Stimulated activated CD4-positive, alpha-beta T cell treated with anti-CD3 and anti-CD28 coated beads, TNF-alpha, amount 100 ng/mL, for 1 hour (primary cell): ENCODE measurements at places on chromosomes 3 and 15.

DNA sequence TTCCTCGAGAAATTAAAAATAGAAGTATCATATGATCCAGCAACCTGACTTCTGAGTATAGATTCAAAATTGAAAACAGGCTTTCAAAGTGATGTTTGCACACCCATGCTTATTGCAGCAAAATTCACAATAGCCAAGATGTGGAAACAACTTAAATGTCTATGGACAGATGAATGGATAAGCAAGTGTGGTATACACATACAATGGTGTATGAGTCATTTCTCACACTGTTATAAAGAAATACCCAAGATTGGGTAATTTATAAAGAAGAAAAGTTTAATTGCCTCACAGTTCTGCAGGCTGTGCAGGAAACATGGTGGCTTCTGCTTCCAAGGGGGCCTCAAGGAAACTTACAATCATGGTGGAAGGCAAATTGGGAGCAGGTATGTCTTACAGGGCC lies 100.8 kb downstream of the KLF13 start:
- DNase-seq = no peak

GRCh38 chr15:33451385-33451784 lies 140.6 kb downstream of the RYR3 start:
- no peak for DNase-seq

DNA sequence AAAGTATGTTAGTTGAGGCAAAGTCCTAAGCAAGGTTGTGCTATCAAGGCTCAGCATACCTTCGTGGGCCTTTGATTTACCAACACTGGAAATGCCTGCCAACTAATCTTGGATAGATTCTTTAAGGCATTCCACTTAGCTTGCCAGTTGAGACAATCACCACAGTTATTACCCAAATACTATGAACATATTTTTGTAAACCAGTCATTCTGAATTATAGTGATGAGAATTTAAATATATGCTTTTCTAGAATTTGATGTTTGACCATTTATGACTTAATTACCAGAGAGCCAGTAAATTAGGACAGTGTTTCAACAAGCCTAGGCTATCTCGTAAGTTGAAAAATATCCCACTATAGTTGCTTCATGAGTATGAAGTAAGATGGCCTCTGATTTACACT lies 15.5 kb downstream of the TRIM59 start:
- DNase-seq = no peak

DNA sequence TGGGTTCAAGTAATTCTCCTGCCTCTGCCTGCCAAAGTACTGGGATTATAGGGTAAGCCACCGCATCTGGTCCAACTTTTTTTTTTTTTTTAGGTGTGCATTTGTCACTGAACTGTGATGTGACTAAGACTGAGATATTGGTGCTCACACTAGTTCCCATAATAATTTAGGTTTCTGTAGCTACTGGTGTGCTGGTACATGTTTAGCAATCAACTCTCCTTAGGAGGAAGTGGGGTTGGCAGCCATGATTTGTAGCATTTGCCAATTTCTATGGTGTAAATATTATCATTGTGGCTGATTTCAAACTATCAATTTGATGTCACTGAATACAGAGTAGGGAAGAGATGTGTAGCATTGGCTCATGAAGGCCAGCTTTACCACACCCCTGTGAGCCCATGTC lies 372.7 kb downstream of the EDEM1 start:
- DNase-seq = no peak

GRCh38 chr3:4533489-4534443 lies 40.6 kb downstream of the ITPR1 start:
- DNase-seq = no peak

DNA sequence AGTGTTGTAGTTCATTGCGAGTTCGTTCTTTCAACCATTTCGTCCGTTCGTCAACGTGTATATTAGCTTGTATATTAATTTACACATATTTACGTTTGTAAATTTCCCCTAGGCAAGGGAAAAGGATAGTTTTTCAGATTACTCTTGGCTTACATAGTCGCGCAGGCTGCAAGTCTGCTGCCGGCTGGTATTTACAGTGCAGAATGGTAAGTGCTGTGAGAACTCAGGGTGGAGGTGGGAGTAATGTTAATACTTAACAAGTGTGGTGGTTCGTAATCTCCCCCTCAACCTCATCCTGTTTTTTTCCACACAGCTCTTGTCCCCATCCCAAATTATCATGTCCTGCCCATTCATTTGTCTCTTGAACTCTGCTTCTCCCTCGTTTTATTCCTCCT lies 766 bp downstream of the FAM98B start:
- DNase-seq = no peak

GRCh38 chr15:31111091-31111647 lies 9.6 kb upstream of the TRPM1 start:
- no peak for DNase-seq

DNA sequence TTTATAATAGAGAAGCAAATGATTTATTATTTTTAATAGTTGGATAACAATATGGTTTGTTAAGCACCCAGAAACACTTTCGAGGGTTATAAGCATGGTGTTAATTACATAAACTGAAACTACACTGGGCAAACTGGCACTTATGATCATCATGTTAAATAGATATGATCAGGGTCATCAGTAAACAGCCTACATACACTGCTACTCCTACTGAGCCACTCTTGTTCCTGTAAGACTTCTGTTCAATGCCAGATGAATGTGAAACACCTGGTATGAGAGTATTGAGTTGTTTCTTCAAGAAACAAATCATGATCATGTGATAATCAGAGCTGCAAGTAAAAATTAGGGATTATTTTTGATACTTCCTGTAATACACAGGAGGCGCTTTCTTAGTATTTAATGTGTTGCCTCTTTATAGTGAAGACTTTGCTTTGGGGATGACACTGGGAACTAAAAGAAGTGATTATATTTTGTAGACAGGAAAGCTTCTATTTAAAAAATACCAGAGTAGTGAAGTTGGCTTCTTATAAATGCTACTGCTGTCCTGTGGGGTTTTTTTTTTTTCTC lies 32.3 kb upstream of the UTS2B start:
- no peak for DNase-seq

GRCh38 chr3:8540456-8540855 lies 38.8 kb downstream of the LMCD1 start:
- no peak for DNase-seq

DNA sequence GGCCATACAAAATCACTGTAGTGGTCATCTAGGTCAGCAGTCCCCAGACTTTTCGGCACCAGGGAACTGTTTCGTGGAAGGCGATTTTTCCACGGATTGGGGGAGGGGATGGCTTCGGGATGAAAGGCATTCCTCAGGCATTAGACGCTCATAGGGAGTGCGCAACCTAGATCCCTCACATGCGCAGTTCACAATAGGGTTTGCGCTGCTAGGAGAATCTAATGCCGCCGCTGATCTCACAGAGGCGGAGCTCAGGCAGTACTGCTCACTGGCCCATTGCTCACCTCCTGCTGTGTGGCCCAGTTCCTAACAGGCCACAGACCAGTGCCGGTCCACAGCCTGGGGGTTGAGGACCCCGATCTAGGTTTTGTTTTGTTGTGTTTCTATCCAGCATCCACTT lies 200.1 kb downstream of the SLC9A9 start:
- DNase-seq = no peak

DNA sequence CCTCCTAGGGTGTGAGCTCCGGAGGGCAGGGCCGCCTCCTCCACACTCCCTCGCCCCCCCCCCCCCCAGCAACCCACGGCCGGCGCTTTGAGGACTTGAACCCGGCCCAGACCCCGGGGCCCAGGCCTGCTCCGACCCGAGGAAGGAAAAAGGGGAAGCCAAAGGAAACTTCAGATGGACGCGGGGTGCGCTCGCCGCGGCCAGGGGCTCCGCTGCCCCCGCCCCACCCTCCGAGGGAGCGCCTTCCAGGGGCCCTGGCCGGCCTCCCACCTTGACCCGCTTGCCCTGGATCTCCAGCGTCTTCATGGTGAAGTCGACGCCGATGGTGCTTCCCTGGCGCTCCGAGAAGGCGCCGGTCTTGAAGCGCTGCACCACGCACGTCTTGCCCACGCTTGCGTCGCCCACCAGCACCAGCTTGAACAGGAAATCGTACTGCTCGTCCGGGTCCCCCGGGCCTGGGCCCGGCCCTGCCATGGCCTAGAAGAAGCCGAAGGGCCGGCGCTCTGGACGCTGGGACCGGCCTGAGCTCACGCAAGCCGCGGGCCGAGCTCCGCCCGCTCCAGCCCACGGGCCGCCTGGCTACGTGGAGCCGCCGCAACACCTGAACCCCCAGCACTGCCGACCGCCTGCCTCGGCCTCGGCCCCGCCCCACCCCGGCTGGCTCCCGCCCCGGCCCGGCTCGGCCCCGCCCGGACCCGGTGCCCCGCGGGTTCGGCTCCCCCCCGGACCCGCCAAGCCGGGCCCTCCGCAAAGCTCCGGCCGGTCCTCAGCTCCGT lies 400 bp downstream of the RAB43 start:
- no peak for DNase-seq

DNA sequence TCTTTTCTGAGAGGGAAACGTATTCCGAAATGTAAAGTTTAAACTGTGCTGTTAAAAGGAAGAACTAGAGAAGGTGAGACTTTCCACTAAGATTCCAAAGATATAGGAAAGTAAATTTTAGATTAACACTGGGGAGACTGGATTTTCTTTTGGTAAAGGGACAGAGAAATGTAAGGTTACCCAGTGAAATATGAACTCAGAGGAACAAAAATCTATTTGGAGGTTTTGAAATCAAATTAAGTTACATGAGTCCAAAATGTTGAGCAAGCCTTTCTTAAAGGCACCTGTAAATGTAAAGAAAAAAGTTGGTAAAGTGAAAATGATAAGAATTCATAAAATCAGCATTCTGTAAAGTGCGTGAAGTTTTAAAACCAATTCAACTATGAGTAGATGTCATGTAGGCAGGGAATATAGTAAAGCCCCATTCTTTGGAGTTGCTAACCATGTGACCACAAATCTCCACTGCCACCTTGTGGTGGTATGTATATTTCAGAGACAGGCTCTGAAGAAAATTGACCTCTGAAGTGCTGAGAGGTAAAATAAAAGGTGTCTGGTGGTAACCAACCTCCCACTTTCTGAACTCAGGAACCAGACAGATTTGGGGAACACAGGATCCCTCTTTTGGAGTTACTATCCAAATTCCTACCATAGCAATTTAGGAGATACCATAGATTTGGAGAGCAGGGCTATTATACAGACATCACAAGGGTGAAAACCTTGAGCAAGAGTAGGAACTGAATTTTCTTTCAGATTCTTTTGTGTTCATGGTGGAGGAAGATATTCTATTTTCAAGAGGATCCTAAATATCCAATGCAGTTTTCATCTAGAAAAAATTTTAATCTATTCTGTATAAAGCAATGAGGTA lies 215.3 kb downstream of the ROBO2 start:
- no peak for DNase-seq

DNA sequence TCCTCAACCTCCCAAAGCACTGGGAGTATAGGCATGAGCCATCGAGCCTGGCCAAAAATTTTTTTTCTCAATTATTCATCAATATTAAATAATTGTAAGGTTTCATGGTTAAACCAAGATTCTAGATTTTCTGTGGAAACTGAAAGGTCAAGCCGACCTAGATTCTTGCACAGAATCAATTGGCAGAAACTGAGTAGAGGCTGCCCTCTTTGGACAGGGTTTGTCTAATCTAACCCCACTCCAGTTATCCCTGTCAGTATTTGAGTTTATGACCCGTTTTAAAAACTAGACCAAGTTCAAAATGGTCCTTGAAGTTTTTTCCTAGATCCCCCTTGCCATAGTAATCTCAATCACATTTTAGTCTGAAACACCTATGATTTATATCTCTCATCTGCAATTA lies 8.6 kb upstream of the ADAM10 start:
- no peak for DNase-seq

GRCh38 chr3:186971578-186971977 lies 41.3 kb downstream of the ST6GAL1 start:
- no peak for DNase-seq

DNA sequence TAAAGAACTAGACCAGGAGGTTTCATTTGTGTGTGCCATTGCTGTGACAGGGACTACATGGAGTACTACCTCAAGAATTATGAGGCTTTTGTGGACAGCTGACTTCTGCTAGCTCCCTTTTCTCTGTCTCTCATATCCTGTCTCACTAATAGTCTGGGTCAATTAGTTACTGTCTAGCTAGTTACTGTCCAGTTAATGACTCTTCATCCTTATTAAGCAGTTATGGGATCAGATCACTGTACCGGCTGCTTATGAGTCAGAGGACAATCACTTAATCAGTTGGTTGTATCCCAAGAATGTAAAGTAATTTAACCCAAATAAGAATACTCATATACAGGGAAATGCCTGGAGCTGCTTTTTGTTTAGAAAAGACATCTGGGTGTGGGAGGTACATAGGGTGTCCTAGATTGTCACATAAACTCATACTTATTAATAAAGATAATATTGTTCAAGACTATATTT lies 158.0 kb downstream of the CDIN1 start:
- DNase-seq = no peak

DNA sequence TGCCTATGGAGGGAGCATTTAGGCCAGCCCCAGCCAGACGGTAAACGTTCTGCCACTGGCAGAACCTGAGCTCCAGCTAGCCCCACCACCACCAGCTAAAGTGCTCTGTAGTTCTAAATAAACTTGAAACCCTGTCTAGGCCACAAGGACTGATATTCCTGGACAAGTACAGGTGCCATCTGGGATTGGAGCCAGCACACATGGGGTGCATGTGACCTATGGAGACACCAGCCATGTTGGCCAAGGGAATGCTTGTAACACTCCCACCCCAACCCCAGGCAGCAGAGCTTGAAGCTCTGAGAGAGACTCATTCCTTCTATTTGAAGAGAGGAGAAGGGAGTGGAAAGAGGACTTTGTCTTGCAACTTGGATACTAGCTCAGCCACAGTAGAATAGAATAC lies 284.5 kb upstream of the DCBLD2 start:
- DNase-seq = no peak

DNA sequence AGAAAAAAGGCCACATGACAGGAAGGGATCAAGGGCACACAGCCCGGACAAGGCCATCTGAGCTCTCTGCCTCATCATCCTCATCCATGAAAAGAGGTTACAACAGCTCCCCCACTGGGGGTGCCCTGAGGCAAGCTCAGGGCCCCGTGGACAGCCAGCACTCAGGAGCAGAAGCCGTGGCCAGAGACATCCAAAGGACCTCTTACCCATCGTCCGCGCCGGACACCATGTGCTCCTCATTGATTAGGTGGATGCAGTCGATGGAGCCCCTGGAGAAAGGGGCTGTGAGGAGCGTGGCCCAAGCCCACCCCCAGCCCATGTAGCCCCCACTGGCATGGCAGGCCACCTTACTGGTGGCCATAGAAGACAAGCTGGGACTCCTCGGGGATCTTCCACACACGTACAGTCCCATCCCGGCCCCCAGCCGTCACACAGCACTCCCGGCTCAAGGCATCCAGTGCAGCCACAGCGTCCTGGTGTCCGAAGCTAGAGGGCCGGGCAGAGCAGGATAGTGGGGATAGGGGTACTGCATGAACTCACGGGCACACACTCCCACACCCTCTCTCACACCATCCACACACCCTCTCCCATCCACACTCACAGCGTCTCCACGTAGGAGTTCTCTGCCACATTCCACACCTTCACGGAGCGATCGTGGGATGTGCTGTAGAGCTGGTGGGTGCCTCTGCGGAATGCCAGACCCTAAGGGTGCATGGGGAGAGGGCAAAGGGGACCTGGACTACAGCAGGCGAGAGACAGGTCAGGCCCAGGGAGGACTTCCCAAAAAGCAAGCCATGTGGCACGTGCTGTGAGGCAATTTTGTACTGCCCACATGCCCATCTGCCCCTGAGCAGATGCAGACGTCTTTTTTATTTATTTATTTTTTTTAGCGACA lies 6.5 kb downstream of the RRP9 start:
- no peak for DNase-seq

GRCh38 chr3:132726341-132726823 lies 4.2 kb upstream of the NPHP3 start:
- DNase-seq = no peak
